ENCODE measurements at places on chromosomes 12 and 14. TPM values are rescaled to one million over a fixed set of nuclear protein-coding genes. Genes with fewer than 3 reads are reported as not detected.

Gene RPS26
- 321 TPM for total RNA-seq

Gene CD9
- 407 TPM for total RNA-seq

Gene DBX2
- total RNA-seq, result 0.08 TPM

Gene PKP2
- 0.45 TPM for total RNA-seq

Gene AHSA1
- total RNA-seq, result 76.3 TPM

Gene ITGB7
- 0.54 TPM for total RNA-seq

Gene TGFB3
- 9.9 TPM for total RNA-seq

DNA sequence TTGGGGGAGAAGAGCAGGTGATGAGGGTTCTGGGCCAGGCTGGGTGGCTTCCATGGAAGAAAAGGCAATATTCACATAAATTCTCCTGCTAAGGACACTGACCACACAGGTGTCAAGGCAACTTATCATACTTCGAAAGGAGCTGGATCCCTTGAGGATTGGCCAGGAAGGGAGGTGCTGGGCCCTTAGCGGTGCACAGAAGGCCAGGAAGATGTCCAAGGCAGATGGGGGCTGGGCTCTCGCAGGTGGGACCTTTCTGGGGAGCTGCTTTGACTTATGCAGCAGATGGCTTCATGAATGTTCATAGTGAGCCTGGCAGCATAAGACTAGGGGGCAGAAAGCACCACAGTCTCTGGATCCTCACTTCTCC, 3.9 kb downstream of the CD63 start:
- no peak for DNase-seq

DNA sequence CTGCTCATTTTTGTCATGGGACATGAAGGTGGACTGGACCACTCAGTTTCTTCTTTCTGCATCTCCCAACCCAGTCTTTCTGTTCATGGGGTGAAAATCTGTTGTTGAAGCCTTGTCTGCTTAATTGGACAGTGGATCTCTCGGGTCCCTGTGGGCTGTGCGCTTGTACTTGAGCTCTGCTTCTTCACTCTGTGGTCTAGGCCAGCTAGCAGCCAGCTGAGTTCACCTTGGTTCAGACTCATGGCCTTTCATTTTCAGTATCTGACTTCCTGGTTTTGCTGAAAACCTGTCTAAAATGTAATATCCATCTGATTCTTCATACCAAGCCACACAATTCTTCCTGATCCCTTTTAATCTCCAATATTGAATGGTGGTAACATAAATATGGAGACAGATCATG, 117.2 kb downstream of the LRRK2 start:
- DNase-seq, result no peak

DNA sequence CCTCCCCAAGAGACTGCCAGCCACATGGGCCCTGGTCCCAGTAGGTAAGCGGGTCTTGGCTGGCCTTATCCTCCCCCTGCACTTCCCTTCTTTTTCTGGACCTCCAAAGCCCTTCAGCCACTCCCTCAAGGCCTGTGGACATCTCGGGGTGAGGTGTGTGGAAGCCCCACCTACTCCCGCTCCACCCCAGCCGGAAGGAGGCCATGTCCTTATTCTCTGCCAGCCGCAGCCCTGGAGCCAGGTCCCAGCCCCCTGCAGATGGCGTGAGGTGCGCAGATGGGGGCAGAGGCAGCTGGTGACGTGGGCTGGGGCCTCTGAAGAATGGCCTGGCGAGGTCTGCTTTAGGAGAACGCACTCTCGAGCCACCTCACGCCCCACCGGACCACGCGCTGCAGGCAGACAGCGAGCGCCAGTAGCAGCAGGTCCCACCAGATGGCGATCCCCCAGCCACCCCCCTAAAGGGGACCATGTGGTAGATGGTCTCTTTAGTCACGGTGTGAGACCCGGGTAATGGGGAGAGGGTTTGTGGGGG, 167.1 kb downstream of the TSPAN9 start:
- no peak for DNase-seq

DNA sequence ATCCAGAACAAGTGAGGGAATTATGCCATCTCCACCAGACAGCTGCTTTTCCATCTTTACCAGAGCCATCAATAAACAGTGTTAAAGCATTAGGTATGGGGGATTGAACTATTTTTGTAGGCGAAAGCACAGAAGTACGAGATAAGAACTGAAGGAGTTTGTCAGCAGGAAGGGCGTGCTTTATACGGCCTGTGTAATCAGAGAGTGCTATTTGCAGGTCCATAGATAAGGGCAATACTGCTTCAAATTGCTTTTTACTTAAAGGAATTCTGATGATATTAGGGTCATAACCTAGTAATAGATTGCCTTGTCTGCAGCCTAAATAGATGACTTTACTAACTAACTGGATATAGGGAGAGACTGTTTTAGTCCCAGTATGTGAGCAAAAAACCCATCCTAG, 20.3 kb upstream of the CLEC4E start:
- no peak for DNase-seq

DNA sequence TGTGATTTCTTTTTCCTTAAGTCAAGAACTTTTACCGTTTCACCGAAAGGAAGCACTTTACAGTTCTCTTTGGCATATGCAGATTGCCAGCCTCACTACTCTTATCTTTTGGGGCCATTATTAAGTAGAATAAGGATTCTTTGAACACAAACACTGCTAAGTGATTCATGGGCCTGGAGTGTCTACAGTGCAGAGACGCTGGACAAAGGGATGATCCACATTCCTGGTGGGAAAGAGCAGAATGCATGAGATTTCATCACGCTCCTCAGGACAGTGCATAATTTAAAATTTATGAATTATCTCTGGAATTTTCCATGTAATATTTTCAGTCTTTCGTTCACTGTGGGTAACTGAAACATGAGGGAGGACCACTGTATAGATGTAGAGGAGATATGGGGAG, 90.2 kb downstream of the TTLL5 start:
- DNase-seq, result peak; percentile 22

DNA sequence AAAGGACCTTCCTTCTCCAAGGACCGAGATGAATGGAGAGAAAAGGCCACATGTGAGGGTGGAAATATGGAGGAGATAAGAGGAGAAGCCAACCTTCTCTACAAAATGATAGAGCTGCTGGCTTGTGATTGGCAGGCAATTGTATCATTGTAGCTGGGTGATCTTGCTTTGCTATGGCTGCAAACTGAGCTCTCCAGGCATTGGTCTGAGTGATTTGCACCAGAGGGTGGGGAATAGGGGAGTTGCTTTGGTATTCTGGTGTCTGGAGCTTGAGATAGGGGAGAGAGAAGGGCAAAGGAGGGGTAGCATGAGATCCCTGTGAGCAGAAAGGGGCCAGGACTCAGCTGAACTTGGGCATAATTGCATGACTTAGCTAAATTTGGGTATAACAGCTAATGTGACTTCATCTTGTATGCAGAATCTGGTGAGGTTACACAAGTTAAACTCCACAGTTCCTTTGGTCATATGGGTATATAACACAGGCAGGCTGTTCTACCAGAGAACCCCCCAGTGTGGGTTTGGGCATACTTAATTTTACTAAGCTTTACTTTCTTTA, 72.0 kb downstream of the FOS start:
- no peak for DNase-seq

GRCh38 chr14:85039353-85039626, 490.7 kb upstream of the FLRT2 start:
- no peak for DNase-seq

GRCh38 chr14:82192387-82192786, 658.7 kb upstream of the SEL1L start:
- no peak for DNase-seq

GRCh38 chr12:79661629-79662028, 29.1 kb downstream of the PAWR start:
- DNase-seq, result no peak

DNA sequence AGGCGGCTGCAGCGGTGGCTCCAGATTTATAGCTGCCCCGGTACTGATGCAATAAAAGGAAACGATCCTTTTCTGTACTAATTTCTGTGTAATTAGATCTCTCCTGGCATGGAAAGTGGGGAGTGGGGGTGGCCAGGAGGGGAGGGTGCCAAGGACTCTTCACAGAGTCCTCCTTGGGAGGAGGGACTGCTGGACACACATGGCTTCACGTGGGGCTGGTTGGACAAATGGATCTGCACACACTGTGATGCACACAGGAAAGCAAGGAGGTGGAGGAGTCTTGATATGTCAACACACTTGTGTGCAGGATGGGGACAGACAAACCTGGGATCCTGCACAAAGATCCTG, 23.8 kb upstream of the ATP5MC2 start:
- DNase-seq, result no peak

GRCh38 chr14:91415794-91416743, 1.6 kb downstream of the CCDC88C start:
- no peak for DNase-seq

- no peak for DNase-seq
These were observed 302.5 kb upstream of the FKBP4 start for GRCh38 chr12:2492236-2492635.

GRCh38 chr12:82366197-82366596, 7.9 kb downstream of the METTL25 start:
- DNase-seq, result no peak

DNA sequence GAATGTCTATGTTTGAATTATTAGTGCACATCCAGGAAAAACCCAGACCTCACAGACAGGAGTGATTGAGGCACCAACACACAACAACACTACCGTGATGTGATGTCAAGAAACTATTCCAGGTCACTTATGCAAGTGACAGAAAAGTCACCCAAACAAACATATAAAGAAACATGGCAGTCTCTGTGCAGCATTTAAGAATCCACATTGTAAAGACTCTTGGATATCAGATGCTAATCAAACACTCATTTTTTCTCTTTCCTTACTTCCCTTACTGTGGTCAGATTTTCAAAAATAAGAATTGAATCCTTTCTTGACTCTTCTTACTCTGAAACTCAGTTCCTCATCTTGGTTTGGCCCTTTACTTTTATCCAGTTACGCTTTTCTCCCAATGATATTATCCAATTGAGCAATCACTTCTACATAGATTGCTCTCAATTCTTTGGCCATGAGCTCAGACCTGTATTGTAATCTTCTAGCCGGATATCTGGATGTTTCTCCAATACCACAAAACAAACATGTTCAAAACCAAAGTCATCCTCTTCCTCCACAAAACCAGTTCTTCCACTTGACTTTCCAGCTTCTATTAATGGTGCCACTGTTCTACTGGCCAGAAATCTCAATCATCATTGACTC, 115.4 kb downstream of the DUSP6 start:
- DNase-seq, result no peak

DNA sequence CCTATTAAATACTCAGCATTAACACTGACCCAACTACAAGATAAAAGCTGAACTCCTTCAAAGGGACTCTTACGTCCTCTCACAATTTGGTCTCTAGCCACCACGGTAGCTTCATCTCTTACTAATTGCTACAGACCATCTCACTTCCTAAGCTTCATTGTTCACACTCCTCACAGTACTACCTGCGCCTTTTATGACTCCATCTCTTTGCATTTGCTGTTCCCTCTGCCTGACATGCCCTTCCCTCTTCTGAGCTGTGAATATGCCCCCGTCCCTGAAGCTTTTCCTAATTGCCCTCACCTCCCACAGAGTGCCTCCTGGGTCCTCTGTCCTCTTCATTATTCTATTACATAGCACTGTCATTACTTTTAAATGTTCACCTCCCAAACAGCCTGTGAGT, 2.5 kb downstream of the EEA1 start:
- DNase-seq, result no peak

- no peak for DNase-seq
These were observed 168.7 kb upstream of the CPNE8 start for GRCh38 chr12:39074063-39074462.

DNA sequence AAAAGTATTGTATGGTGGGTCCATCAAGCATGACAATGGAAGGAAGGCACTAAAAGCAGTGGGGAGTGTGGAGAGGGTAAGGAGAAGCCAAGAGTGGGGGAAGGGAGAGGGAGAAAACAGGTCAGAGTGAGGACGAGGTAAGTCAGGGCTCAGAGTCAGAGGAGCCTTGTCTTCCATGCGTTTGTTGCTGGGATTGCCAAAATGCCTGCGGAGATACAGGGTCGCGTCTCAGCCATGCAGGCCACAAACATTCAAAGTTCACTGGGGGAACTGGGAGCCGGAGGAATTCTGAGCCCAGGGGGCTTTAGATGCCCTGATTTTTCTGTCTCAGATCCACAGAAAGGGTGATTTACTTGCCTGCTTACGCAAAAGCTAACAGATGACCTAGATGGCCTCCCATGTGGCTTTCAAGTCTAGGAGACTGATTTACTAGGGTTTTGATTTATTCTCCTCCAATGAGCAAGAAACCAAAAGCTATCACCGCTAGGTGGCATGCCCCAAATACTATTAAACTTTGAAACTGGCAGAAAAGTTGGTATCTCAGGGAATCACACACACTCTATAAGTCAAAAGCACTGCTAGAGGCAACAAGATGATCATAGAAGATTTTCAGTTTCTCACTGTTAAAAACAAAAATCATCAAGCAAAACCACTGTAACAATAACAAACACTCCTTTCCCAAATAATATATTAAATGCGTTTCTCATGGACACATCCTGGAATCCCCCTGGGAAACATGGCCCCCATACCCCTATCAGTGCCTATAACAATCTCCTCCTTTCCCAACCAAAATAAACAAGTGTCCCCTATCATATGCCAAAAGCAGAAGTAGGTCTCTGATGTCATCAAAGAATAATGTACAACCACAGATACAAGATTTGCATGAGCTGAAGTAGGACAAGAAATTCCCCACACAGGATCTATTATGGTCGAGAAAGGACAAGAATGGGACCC, 26.6 kb upstream of the MDM1 start:
- DNase-seq, result peak; percentile 91

- no peak for DNase-seq
These were observed 60.7 kb downstream of the GALNT8 start for GRCh38 chr12:4780641-4781611.

- DNase-seq, result peak; percentile 89
These were observed at the start of gene PTGER2 for GRCh38 chr14:52313903-52314594. Gene PTGER2 (plus strand): TSS chr14:52314312. CDS start chr14:52314549, 237 bp downstream.

- DNase-seq, result peak; percentile 69
These were observed 14.1 kb downstream of the PLCZ1 start for GRCh38 chr12:18723752-18724151.

DNA sequence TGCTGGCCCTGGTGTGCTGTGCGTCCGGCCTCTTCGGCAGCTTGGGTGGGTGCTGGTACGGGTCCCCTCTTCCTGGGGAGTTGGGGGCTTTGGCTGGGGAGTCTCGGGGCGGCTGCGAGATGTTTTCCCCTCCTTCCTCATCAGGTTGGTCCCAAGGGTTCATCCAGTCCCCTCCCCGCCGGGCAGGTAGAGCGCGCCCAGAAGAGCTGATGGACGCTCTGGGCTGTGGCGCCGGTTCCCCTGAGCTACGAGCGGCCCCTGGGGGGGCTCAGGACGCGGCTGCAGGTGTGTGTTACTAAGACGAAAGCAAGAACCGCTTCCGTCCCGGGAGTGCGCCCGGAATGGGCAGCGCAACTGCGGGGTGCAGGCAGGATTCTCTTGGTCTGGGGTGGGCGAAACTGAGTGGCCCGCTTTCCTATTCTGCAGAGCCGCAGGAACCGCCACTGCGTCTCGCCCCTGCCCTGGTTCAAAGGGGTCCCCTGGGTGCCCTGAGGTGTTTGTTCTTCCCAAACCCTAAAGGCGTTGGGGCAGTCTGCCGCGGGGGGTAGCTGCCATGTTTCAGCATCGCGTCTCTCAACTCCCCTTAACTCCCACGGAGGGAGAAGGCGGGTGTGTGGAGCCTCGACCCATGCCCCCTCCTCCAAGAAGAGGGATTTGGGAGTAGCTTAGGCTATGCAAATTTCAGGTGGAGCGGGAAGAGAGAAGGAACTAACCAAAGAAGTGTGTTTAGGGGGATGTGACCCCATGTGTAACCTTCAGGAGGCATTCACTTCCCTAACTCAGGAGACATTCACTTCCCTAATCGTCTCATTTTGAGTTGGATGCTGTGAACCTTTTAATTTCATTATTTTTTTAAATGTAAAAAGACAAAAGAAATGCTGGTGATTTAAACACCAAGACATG, 1.2 kb downstream of the SLC24A4 start:
- DNase-seq, result no peak

GRCh38 chr12:48422060-48422459, 50.3 kb upstream of the ANP32D start:
- DNase-seq, result peak; percentile 15
